CD4-positive, alpha-beta T cell treated with Interleukin-12 subunit alpha and Interleukin-12 subunit beta, for 1 hour (primary cell): ENCODE measurements at places on chromosomes 1 and 21.

GRCh38 chr1:198927129-198927528 lies 288.3 kb downstream of the PTPRC start:
- DNase-seq: no peak

DNA sequence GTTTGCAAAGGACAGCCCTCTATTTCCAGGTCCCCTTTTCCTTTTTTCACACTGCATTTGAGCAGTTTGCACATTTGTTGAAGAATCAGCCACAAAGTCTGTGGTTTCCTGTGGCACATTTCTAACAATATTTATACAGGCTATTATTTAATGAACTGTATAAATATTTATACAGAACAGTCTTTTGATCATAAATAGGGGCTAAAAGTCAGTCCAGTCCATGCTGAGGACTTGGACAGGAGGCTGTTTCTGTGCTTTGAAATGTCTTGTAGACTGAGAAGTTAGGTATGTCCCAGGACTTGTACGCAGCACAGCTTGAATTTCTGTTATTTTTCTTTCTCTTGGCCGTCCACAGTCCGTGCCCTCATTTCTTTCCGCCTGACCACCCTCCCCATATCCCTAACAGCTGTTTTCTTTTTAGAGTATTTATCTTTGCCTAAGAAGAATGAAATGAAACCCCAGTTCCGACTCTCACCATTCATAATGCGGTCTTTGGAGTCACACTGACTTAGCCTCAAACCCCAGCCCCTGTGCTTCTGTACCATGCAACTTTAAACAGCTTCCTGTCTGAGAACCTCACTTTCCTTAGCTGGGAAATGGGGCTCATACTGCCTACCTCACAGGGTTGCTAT lies 19.7 kb downstream of the FGGY start:
- no peak for DNase-seq

DNA sequence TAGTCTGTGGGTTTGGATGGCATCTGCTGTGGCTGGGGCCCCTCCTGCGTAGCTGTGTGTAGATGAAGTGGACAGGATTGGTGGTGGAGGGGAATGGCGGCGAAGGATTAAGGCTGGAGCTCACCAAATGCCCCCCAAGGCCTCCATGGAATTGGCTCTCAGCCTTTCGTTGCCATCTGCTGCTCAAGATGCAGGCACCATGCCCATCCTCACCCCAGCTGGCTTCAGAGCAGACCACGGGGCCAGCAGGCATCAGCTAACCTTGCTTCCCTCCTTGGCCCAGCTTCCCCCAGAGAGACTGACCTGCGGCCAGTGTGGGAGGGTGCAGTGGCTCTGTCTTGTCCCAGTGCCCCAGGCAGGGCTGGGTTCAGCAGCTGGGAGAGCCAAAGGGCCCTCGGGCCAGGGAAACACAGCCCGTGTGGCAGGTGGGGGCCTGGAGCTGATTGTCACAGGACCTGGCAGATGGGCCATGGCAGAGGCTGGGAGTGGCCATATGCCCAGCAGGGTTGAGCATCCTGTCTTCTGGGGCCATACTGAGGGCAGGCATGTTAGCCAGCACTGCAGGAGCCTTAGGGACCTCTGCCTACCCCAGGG lies 66.8 kb upstream of the ACTL8 start:
- DNase-seq: no peak

DNA sequence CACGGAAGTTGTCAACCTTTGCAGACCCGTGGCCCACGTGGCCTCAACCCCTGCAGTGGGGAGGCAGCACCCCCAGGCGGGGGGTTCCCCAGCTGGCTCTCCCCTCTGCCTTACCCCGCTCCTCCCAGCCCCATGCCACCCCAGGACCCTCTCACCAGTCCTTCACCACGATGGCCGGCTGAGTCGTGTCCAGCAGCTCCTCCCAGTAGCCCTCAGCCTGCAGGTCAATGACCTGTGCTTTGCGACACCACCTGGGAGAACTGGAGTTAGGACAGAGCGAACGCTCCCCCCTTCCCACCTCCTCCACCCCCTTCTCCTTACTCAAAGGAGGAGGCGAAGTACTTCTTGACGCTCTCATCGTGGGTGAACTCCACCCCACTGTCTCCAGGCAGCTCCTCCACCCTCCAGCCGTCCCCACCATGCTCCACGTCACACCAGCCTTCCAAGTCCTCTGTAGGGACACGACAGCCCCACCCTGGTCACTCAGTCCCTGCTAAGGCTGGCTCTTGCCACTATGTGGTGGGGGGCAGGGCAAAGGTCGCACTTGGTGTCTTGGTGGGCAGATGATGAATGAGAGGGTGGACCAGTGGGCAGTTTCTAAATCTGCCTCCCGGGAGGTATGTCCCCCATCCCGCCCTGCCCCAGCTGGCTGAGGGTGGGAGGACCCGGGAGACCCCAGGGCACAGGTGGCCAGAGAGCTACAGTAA lies 4.5 kb downstream of the FBXO2 start:
- no peak for DNase-seq

DNA sequence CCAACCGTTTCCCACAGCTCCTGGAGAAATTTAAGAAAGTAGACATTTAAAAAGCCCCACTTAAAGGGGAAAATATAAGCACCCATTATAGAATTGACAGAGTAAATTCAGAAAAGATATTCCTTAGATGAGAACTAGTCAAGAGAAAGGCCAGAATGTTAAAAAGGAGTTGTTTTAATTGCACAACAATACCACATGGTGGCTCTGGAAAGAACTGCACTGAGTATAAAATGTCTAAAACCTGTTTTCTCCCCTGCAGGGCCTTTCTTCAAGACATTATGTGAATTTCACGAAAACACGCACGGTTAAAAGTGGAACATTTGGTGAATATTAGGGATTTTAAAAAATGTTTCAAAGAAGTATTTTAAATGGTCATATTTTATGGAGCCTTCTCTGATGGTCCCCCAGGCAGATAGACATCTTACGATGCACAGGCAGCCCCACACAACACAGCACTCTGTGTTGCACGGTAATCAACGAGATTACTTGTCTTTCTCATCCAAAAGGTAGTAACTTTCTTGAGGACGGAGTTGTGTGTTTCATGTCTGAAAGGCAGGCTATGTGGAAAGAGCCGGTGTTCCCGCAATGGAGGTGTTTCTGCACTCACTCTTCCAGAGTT lies 101.9 kb downstream of the PRRX1 start:
- no peak for DNase-seq

GRCh38 chr1:1354271-1355247 lies 3.8 kb downstream of the MXRA8 start:
- DNase-seq: peak; percentile 37

- no peak for DNase-seq
These were observed 50.9 kb upstream of the TARBP1 start for GRCh38 chr1:234529950-234530237.

GRCh38 chr1:167502719-167503462 lies 15.4 kb downstream of the CD247 start:
- no peak for DNase-seq

GRCh38 chr1:245843101-245843500 lies 664.0 kb downstream of the SMYD3 start:
- DNase-seq: no peak
